ENCODE measurements at places on chromosomes 6 and 20.

DNA sequence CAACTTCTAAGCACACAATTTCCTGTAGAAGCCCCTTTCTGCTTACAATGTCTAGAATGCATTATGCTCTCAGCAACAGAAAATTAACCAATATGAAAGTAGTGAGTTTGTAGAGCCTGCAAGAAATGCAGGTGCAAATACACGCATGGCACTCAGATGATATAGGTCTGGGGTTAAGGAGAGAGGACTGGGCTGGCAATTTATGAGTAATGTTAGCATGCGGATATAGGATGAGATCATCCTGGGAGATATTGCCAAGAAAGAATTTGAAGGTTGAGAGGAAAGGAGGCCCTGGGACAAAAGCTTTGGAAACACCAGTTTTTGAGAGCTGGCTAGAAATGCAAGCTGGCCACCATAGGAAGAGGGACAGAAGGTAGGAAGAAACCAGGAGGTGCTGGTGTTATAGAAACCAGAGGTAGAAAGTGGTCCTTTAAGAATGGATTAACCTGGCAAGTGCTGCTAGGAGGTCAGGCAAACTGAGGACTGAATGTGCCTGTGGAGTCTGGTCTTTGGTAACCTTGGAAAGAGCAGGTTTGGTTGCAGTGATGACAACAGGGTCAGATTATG lies 183.2 kb upstream of the MYLIP start:
- no peak for DNase-seq

DNA sequence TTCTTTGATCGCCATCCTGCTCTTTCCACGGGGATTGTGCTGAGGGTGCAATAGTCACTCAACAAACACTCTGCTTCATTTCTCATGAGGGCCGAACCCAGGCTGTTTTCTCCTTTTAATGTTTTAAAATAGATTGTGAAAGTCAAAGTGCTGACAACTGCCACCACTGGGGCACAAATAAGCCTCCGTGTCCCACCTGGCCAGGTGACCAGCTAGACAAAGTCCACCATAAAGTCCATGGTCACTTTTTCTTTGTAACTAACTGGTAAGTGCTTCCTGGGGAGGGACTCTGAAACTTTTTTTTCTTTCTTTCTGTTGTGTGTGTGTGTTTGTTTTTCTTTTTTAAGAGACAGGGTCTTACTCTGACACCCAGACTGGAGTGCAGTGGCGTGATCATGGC lies 219.8 kb downstream of the LY86 start:
- no peak for DNase-seq

- DNase-seq, result no peak
These were observed 140.5 kb upstream of the OPRM1 start for GRCh38 chr6:153898360-153899059.

DNA sequence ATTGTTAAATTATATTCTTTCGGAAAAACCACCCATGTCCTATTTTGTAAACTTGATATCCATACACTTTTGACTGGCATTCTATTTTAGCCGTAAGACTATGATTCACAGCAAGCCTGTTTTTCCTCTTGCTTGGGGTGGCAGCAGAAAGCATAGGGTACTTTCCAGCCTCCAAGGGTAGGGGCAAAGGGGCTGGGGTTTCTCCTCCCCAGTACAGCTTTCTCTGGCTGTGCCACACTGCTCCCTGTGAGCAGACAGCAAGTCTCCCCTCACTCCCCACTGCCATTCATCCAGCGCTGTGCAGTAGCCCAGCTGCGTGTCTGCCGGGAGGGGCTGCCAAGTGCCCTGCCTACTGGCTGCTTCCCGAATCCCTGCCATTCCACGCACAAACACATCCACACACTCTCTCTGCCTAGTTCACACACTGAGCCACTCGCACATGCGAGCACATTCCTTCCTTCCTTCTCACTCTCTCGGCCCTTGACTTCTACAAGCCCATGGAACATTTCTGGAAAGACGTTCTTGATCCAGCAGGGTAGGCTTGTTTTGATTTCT lies 2.1 kb upstream of the ESR1 start:
- DNase-seq, result no peak

- no peak for DNase-seq
These were observed 620.5 kb downstream of the DOK5 start for GRCh38 chr20:55095745-55096400.

DNA sequence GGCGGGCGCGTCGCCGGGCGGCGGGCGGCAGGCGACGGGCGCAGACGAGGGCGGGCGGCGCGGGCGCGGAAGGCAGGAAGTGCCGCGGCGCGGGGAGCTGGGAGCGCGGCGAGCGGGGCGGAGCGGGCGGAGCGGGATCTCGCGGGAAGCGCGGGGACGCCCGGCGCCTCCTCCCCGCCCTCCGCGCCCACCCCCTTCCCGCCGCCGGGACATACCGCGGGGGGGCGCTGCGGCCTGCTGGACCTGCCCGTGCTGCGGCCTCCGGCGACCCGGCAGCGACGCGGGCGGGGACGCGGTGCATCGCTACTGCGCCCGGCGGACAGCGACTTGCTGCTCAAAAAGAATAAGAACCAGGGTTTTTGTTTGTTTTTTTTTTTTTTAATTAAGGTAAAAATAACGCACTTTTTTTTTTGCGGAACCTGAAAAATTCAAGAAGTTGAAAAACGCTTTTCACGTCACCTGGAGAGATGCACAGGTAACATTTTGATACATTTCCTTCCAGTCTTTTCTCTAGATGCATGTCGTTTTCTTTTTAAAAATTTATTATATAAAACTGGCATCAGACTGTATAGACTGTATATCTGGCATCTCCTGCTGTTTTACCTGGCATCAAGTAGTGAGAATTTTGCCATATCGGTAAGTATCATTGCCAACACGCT lies at the start of gene CENPB:
Gene CENPB (minus strand): TSS at position 76 of the 659 bp plus-strand sequence. CDS start 257 bp downstream, outside the sequence.
- DNase-seq, result no peak

DNA sequence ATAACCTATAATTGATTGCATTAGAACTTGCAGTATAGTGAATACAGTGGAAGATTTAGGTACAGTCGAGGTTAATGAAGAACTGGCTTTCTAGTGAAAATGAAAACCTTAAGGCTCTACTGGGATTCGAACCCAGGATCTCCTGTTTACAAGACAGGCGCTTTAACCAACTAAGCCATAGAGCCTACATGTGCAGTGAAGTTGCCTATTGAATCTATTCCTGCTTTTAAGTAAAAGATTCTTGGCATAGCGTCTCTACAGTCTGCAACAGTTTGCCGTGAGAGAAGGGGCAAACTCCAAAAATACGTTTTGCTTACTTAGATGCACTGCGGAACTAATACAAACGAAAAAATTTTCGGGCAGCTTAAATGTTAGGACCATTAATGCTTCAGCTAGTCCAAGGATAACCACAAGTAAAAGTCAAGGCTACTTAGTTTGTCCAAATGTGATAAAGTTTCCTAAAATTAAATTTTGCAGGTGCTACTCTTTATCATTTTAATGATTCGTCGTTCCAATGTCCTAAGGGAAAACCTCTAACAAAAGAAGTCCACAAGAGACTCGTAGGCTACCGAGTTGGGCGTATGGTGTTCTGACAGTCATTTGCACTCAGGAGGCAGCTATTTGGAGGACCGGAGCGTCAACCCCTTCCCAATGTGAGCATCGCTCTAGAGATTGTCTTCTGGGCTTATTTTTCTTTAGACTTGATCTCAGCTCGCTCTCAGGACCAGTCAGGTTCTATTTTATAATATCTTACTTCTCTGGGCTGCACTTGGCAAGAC lies 31.3 kb upstream of the ZSCAN23 start:
- peak; percentile 41 for DNase-seq

GRCh38 chr20:47464380-47465101 lies 37.1 kb upstream of the NCOA3 start:
- peak; percentile 92 for DNase-seq

- no peak for DNase-seq
These were observed 61.1 kb upstream of the SNX9 start for GRCh38 chr6:157761926-157762325.

- DNase-seq, result no peak
These were observed 37.9 kb upstream of the KHDRBS2 start for GRCh38 chr6:62323818-62324431.

DNA sequence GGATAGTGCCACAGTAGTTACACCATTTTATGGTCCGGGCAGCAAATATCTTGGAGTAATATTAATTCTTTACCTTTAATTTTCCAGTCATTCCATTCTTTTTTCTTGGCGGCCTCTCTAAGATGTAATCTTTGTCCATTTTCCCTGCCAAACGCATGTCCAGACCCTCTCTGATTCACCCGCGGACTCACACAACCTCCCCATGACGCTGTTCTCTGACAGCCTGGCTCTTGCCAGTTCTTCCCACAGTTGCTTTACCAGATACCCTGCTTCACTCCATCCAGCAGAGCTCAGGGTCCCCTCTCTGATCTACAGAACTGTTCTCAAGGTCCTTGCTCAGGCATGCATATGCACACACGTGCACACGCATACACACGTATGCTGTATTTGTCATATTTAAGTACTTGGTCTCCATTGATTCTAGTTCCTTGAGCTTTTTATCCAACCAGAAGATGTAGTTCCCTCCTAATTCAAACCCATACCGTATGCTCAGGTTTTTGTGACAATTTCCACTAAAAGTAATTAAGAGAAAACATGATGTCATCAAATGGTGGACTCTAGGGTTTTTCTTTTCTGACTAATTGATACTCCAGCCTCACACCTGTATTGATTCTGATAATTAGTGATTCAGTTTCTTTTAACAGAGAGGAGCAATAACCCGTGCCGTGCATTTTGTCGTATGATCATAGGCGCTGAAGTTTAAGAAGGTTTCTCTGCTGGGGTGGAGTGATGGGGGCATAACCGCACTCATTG lies 10.0 kb downstream of the BPHL start:
- no peak for DNase-seq

- peak; percentile 86 for DNase-seq
These were observed 139.2 kb downstream of the AHI1 start for GRCh38 chr6:135358251-135358821.

DNA sequence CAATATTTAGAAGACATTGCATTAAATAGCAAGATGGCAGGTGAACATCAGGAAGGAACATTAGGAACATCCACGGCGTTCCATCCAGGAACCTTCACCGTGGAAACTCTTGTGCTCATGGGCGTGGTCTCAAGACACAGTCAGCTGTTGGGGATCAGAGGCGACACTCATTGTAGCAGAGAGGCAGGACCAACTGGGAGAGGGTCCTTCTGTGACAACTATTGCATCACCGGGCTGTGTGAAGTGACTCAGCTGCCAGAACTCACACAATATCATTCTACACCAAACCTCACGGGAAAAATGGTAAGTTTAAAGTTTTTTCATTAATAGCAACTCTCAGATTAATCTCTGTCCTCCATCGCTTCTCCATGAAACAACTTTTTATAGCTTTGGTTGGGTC lies 334.8 kb upstream of the SULF2 start:
- DNase-seq, result no peak

DNA sequence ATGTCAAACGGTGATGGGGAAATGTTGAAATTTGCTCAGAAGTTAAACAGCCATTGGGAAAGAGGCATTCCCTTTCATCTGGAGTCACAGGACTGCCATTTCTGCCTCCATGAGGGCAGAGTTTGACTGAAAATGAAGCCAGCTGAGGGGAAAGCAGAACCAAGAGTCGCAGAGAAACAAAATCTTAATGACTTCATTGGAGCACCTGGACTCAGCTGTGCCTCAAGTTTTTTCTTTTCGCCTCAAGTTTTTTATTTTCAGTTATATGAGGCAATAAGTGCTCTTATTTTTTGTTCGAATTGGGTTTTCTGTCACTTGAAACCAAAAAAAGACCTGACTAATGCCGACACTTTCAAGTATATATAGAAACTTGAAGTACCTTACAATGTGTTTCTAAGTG lies 161.3 kb downstream of the PKHD1 start:
- no peak for DNase-seq

GRCh38 chr6:30071858-30072257 lies 3.7 kb downstream of the RNF39 start:
- DNase-seq, result no peak

- DNase-seq, result no peak
These were observed 14.8 kb downstream of the AKAP12 start for GRCh38 chr6:151254451-151255081.

GRCh38 chr6:130035211-130035610 lies 16.8 kb downstream of the L3MBTL3 start:
- no peak for DNase-seq

GRCh38 chr6:41214559-41215238 lies 13.4 kb upstream of the TREML4 start:
- no peak for DNase-seq

GRCh38 chr6:111551521-111552231 lies 54.0 kb downstream of the TRAF3IP2 start:
- DNase-seq, result no peak

GRCh38 chr20:42095221-42095620 lies 477.0 kb upstream of the CHD6 start:
- DNase-seq, result no peak

DNA sequence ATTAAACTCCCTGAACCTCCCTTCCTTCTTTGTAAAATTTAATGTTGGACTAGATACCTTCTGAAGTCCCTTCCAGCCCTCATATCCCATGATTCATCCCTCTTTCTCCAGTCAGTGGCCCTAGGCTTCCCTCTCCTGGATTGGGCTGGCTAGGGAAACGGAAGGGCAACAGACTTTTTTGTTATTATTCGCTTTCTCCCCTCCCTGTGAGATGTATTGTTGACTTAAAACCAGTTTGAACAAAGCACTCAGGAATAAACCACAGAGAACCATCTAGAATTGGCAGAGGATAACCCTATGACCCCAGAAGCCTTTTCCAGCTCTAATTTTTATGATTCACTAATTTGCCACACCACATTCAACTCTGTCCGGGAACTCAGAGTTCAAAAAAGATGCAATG lies 239.7 kb upstream of the SUPT3H start:
- DNase-seq, result no peak

DNA sequence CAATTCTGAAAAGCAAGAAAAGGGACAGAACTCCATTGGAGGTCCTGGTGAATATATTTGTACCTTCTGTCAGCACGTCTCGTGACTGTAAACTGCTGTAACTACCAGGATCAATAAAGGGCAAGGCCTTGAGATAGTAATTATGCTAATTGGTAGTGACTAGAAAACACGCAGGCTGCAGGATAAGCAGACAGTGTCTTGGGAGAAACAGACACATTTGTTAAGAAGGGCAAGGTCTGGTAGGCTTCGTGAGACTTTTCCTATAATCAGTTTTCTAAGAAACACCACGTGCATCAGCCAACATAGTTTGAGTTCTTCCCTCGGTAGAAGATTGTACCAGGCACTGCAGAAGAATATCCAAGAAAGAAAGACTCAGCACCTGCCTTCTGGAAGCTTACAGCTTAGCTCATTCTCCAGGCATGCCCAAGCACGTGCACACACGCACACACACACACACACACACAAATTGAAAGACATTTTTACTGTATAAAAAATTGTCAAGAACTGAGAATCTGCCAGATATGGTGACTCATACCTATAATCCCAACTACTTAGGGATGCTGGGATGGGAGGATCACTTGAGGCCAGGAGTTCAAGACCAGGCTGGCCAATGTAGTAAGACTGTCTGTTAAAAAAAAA lies 167.0 kb upstream of the SASH1 start:
- DNase-seq, result no peak

DNA sequence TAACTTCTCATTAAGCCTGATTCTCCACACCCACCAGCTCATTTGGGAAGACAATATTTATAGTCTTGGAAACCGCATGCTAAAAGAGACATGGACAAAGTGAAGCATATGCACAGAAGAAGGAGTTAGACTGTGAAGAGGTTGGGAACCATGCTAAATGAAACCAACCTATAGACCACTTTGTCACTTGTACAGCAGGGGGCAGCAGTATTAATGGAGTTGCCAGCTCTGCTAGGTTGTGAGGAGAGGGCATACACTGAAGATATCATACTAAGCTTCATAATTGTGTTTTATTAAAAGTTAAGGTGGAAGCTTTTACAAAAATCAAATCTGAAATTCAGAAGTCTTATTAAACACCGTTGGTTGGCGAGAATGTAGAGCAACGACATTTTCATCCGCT lies 38.3 kb upstream of the HMGCLL1 start:
- no peak for DNase-seq

GRCh38 chr6:144334150-144334708 lies 49.1 kb downstream of the UTRN start:
- DNase-seq, result no peak
